NCI-H2081 treated with DMSO at 0.1 percent for 48 hours (cell line): ENCODE measurements at places on chromosomes 6 and 20.

DNA sequence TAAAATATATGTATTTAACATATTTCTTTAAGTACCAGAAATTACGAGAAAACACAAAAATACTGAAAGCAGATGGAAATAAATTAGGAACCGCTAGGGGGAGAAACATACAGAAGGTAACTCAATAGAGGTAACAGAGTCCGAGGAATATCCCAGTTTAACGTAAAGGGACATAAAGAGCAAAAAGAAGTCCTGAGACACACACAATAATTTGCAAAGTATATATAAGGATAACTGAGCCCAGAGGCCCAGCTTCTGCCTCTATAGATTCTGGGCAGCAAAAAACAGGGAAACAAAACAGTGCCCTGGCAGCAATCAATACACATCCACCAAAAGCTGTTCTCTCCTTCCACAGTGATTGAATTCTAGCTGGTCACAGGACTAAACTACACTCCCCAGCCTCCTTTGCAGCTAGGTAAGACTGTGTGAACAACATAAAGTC, 15.1 kb downstream of the TBC1D32 start:
- DNase-seq = no peak

DNA sequence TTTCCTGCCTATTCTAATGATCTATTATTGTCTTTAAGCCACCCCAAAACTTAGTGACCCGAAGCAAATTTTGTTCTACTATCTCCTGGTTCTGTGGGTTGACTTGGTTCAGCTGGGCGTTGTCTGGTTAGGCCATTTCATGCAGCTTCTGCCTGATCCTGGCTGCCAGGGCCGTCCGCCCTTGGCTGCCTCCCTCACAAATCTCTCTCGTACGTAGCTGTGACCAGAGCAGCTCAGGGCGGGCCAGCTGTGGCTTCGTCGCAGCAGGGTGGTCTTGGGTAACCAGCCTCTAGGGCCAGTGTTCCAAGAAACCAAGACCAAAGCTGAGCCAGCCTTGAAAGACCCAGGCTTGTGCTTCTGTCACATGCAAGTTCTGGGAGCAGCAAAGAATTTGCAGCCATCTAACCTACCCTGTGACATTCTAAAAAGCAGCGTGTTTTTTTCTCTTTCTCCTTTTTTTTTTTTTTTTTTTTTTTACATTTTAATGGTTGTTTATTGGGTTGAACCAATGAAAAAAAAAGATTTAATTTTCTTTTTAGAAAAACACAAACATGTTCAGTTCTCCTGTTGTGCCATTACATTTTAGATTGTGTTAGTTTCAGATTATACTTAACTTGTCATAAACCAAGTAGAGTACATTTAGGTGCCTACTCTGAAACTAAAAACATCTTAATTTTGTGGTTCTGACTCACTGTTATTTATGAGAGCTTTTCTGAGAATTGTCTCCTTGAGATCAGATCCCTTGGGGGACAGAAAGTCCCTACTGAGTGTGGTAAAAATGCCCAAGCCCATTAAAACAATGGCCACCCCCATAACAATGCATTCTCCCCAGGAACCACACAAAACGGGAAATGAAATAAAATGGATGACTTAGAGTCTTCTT, 83.9 kb downstream of the ZDHHC14 start:
- DNase-seq = no peak

DNA sequence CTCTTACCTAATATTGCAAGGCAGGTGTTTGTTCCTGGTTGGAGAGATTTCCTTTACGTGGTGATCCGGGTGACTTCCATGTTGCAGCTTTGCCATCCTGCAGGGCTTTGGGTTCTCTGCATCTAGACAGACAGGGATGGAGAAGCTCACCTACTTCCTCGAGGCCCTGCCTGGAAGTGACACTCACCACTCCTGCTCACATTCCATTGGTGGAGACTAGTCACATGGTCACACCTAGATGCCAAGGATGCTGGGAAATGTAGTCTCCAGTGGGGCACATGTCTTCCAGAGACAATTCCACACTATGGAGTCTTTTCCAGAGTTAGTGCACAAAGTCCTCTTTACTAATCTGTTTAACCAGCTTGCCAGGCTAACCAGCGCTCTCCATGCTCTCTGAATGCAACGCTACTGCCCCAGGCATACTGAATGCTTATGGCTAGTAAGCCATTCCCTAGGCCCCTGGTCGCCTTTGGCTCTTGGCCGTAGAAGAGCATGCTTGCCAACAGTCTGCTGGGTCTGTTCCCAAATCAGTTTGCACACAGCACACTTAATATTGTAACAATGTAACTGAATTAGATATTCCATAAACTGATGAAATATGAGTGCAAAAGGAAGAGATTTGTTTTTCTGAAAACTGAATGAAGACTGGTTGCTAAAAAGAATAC, 6.7 kb upstream of the KCNK15 start:
- DNase-seq = no peak

GRCh38 chr6:43061861-43062260, 2.4 kb downstream of the KLC4 start:
- DNase-seq = no peak

DNA sequence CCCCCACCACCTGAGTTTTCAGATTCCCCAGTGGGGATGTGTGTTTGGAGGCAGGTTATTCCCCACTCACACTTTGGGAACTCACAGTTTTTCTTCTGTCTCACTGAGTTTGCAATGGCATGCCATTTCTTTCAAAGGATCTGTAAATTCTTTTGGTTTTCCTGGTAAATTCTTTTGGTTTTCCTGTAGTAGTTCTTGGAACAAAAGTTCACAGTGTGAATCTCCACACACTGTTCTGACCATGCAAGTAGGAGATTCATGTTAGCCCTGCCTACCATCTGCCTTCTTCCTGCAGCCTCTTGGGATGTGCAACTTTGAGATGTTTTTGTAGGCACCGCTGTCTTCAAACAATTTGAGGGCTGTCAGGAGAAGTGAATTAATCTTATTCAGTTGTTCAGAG, 165.6 kb upstream of the OGFRL1 start:
- DNase-seq = no peak

- no peak for DNase-seq
Observed at GRCh38 chr20:10611357-10611756, 62.4 kb downstream of the JAG1 start.

DNA sequence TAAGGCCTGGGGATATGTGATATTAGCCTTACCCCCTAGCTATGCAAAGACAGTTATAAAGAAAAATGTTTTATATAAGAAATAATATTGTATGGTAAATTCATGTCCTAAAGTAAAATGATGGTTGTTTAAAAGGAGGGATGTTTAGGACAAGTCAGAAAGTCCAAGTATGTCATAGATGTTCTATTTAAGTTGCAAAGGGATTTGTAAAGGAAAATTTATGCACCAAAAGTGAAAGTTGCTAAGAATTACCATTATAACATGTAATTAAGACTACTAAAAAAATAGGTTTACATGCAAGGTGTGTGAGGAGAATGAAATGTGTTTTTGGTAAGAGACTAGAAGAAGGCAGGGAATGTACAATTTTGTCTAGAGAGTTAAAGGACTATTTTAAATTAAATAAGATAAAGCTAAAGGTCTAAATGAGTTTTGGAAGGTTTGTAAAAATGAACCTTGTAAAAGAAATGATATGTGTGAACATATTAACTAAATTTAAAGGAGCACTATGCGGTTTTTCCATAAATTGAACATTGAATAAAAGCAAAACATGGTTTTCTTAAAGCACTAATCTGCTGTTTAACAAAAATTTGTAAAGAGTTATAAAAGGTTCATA, 22.7 kb upstream of the GOPC start:
- no peak for DNase-seq

DNA sequence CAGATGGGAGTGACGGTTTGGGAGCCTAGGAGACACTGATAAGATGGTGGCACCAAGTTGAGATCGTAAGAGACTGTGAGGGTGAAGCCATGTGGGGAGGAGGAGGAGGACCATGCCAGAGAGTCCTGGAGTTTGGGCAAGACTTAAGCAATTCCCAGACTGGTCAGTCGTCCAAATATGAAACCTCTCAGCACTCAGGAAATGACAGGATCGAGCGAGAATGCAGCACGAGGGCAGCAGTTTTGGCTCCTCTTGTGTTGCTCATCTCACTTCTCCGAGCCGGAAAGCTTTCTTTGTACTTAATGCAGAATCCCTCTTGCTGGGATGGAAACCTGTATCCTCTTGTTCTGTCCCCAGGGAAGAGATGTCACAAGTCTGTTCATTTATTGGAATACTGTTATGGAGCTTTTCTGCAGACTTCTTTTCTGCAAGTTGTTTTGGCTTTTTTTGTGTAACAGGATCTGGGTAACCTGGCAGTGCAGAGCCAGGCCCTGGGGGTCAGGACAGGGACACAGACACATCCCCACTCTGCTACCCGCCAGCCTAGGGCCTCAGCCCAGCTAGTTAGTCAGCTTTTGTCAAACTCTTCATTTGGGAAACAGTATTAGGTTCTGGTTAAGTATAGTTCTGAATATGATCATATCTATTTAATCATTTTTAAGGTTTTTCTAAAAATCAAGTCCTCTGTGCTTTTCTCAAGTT, 34.3 kb downstream of the FNDC1 start:
- no peak for DNase-seq

DNA sequence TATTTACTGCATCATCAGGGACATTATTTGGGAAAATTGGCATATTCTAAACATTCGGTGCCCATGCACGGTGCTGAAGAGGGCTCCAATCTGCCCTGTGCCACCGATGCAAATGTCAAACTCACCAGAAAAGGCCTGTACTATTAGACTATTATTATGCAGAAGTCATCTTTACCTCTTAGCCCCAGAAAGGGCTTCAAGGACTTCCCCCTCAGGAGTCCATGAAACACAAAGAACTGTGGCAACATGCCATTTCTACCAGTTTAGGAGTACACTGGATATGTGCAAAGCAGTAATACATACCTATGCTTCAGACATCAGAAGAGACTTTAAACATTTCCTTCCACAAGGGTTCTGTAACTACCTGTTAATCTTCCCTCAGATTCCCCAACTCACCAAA, 8.6 kb downstream of the DIDO1 start:
- no peak for DNase-seq

DNA sequence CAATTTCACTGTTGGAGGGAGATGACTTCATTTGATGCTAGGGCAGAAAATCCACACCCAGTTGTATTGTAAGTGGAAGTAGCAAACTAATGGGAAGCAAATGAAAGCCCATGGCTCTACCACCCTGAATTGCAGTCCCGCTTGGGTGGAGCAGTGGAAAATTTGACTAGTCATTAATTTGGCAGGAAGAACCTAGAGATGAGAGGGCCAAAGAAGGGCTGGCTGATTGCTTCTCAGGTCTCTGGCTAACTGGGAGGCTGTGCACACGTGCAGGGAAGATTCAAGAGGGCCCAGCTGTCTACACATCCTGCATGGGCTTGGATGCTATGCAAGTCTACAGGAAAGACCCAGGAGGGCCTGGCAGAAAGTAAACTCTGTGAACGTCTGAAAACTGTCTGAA, 466.2 kb downstream of the TFAP2A start:
- DNase-seq = no peak

- DNase-seq = no peak
Observed at GRCh38 chr6:167700199-167700598, 126.5 kb upstream of the AFDN start.

DNA sequence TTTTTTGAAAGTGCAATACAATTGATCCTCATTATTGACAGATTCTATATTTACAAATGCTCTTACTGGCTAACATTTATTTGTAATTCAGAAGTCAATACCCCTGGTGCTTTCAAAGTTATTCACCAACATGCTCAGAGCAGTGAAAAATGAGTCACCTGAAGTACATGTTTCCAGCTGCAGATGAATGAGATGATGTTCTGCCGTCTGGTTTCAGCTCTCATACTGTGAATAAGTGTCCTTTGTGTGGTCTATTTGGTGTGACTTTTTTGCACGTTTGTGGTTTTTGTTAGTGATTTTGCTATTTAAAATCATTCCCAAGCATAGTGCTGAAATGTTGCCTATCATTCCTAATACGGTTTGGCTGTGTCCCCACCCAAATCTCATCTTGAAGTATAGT, 22.3 kb upstream of the EYA4 start:
- no peak for DNase-seq

- DNase-seq = no peak
Observed at GRCh38 chr6:44681761-44682160, 294.3 kb downstream of the CDC5L start.

GRCh38 chr6:129276986-129277385, 394.0 kb downstream of the LAMA2 start:
- DNase-seq = no peak

- no peak for DNase-seq
Observed at GRCh38 chr20:53879048-53879684, 191.2 kb downstream of the BCAS1 start.

GRCh38 chr6:34170346-34170745, 24.5 kb upstream of the GRM4 start:
- no peak for DNase-seq

GRCh38 chr6:24506814-24507520, 12.2 kb downstream of the ALDH5A1 start:
- DNase-seq = no peak

- DNase-seq = no peak
Observed at GRCh38 chr20:48564982-48565539, 262.7 kb downstream of the PREX1 start.

DNA sequence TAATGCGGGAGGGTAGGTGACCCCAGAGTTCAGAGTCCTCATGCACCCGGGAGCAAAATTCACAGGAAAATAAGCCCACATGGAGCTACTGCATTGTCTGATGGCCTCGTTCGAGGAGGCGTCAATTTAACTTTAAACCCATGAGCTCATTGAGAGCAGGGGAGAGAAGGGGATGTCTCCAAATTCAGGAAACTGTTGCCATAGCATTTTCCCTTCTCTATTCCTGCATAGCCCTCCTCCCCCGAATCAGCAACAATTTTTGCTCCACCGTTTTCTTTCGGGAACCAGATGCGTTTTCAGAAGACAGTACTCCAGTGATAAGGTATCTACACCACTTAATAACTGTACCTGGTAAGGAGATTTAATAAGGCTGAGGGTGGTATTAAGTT, 324 bp upstream of the LAMP5 start:
- DNase-seq = no peak

- no peak for DNase-seq
Observed at GRCh38 chr6:6803180-6803977, 214.9 kb downstream of the LY86 start.

- DNase-seq = no peak
Observed at GRCh38 chr20:63553933-63554290, at the start of gene FNDC11. Gene FNDC11 (plus strand): TSS chr20:63554159. CDS start chr20:63555664, 1,505 bp downstream.

DNA sequence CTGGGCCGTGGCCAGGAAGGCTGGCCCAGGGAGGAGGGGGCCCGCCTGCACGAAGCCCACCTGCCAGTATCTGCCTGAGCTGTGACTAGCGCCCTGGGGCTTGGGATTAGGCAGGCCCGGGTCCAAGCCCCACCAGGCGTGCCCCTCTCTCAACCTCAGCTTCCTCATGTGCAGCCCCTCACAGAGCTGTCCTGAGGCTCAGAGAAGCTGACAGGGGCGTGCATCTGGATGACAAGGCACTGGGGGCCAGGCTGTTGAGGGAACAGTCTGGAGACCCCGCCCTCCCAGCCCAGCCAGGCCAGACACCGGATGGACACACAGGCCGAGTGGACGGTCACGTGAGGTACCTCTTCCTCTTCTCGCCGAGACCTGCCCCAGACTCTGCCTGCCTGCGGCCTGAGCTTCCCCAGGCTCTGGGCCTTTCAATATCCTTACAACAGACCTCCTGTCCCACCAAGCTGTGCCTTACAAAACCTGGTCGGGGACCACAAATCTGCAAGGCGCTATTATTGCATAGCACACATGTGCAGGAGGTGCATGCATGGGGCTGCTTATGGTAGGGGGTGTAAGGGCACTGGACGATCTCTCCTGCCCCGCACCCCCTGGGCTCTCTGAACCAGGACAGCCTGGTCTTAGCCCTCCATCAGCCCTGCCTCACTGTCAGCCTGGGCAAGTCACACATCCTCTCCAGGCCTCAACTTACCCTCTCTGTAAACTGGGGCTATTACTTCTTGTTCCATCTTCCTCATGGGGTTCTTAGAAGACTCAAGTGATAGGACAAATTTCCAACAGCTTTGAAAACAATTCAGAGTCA, 20.0 kb downstream of the NOL4L start:
- DNase-seq = no peak

- no peak for DNase-seq
Observed at GRCh38 chr6:13355999-13356785, 27.9 kb upstream of the TBC1D7 start.
